ENCODE measurements at places on chromosomes 4 and X. TPM values are rescaled to one million over a fixed set of nuclear protein-coding genes. Genes with fewer than 3 reads are reported as not detected.

The PLAC8 gene
- polyA plus RNA-seq = 2.0 TPM

The ARMCX1 gene
- polyA plus RNA-seq = 14.3 TPM

The TLR8 gene
- polyA plus RNA-seq = 1.3 TPM

DNA sequence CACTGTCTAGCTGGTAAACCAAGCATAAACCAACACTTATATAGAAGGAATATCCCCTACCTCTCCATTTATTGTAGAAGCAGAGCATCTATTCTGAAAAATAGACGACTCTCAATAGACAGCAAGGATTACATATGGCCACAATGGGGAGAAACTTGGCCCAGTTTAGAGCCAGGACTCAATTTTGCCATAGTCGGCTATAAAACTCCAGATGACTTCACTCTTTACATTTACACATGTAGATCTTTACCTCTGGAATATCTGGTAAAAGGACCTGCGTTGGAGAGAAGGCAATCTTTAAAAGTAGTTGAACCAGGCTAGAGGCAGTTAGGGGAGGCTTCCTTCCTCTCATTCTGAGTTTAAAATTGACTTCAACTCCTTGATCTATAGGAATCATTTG lies 77.3 kb downstream of the HMGB2 start:
- no peak for DNase-seq

DNA sequence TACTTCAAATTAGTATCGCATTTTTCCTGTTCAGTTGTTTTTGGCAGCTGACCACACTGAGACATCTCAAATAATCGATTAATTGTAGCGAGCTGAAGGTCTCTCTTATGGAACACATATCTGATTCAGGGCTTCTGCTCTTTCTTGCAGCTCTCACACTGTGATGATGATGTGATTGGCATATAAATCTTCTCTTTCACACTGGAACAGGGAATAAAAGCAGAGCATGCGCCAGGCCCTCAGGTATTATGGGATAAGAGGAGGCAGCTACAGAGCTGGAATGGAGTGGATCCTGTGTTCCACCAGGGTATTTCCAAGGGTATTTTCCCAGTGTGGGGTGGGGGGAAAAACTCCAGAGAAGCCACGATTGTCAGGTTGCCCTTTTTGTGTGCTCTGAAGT lies 265.4 kb upstream of the CASK start:
- no peak for DNase-seq

DNA sequence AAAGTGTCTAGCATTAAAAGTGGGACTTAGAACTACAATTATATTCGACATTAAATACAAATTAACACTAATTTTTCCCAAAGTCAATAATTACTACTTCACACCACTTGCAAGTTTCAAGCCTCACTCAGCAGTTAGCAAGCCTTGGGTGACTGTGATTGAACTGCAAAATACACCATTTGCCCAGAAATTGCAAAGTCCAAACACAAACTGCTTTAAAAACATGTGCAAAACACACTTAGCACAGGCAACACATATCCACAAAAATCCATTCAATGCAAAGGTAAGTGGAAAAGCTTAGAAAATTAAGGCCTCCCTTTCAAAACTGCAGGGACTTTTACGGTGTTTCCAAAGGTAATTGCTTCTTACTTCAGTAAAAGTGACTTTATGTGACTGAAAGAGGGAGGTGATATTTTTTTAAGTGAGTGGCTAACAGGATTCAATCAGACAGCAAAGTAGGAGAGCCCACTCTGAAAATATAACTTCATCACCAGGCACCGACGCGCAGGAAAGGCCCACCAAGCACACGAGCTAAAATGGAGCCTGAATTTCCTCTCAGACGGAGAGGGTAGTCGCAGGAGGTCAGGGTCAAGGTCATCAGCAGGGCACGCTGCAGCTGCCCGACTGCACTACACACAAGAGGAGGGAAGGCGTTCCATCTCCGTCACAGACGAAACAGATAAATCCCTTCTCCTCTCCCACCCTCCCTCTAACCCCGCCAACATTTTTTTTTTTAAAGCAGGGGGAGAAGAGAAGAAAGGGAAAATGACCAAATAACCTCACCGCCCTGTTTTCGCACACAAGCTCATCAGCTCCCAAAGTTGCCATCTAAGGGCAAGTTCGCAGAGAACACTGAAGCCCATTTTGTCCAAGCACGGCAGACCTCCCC lies 3.1 kb downstream of the ZNF827 start:
- peak; percentile 66 for DNase-seq

DNA sequence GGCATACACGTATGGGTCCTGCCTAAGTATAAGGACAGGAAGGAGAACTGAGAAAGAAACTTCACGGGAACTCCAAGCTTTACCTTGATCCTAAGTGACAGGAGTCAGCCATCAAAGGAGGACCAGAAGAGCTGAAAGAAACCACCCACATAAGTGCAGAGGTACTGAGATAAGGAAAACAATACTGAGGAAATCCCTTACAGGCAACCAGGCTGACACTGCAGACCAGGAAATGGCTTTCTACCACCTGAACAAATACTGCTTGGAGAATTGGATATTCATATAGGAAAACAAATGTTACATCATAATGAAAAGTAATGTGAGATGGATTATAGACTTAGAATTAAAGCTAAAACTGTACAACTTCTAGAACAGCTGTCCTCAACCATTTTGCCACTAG lies 127.0 kb downstream of the IL15 start:
- no peak for DNase-seq

DNA sequence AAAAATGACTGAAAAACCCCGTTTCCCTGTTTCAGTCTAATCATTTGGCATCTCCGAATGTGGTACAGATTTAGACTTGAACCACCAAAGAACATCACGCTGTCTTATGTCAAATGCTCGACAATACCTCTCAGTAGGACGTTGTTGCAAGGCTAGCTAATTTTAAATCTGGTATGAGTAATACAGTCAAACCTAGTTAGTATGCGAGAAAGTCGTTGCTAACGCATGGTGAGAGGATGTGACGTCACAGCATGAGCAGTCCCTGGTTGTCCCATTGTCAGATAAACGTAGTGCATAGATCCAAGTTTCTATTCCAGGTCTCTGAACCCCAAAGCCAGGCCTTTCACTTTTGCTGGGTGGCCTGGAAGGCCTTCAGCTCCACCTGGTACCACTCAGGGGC lies 44.7 kb downstream of the SETD7 start:
- no peak for DNase-seq

DNA sequence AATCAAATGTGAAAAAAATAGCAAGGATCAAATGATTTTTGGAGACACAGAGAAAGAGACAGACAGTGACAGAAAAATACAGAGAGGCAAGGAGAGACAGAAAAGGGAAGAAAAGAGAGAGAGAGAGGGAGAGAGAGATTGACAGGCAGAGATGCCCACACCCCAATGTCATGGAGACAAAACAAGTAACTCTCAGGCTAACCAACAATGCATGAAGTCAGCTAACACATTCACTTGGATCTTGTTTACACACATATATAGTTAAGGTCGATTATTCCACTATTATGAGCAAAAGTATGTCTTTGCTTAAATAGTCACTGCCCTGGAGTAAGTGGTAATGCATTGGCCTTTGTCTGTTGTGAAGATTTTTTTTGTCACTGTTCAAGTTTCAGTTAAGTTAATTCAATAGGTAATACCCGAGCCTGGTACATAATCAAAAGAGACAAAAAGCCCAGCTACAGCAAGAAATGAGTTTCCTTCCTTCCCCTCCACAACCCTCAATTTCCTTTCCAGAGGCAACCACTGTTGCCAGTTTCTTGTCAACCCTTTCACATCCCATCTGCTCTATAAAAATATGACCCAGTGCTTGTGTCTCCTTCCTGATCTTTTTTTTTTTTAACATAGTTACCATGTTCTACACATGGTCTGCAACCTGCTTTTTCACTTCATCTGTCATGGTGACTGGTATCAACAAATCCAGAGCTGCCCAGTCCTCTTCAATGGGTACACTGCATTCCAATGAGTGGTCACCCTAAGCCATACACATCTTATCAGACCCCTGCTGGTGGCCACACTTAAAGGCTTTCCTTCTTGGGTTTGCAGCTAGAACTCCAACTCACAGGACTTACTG lies 52.1 kb downstream of the PROM1 start:
- DNase-seq = no peak

GRCh38 chr4:15692602-15693001 lies 10.3 kb upstream of the BST1 start:
- DNase-seq = no peak

GRCh38 chr4:99586322-99586721 lies 11.7 kb downstream of the MTTP start:
- no peak for DNase-seq

- DNase-seq = no peak
These were observed 515.2 kb downstream of the GLUD2 start for GRCh38 chrX:121562616-121563015.

GRCh38 chr4:127055357-127055756 lies 577.4 kb upstream of the INTU start:
- DNase-seq = no peak
